ENCODE measurements at places on chromosomes 4 and X. TPM values are rescaled to one million over a fixed set of nuclear protein-coding genes. Genes with fewer than 3 reads are reported as not detected.

DNA sequence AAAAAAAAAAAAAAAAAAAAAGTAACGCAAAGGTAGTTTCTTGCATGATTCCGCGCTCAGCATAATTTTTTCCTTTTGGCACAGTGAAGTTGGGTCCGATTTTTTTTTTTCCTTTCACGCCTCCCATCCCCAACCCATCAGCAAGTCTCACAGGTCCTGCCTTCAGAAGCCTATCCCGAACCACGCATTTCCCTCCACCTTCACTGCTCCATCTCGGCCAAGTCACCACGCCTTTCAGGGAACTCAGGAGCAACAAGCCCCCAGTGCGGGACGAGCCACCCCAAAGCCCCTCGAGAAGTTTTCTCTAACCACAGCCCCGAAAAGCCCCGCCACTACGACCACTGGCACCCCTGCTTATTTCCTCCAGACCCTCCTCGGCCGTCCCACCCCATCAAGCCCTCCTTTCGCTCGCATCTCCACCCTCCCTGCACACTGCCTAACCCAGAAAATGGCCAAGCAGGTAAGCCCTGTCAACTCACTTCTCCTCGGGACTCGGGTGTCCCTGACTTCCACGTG is 1.0 kb downstream of the SLBP start:
- DNase-seq = no peak
- peaks cover 36% of the 10 kb centered on the region for H3K4me1 ChIP-seq
- peak overlapping the region; percentile 98 for H3K4me3 ChIP-seq
- peak overlapping the region; percentile 96 for H3K27ac ChIP-seq

- H3K27me3 ChIP-seq = no peaks in the 10 kb centered on the region
- H3K4me3 ChIP-seq = no peak overlapping the region
- DNase-seq = no peak
- H3K4me1 ChIP-seq = peaks cover 17% of the 10 kb centered on the region
- no peak overlapping the region for H3K27ac ChIP-seq
- no peaks in the 10 kb centered on the region for H3K36me3 ChIP-seq
Observed at GRCh38 chr4:165115301-165115700, 2.6 kb upstream of the TMEM192 start.

DNA sequence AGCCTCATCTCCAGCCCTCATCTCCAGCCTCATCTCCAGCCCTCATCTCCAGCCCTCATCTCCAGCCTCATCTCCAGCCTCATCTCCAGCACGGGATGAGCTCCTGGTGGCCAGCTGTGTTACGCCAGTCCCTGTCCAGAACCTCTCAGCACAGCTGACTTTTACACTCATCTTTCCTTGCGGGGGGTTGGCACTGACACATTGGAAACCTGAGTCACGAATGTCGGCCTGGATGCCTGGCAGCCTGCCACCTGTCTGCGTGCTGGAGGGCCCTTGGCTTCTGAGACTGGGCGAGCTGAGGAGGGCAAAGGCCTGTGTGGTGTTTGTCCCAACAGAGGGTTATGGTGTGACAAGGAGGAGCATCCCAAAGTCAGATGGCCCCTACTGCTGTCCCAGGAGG is 66.1 kb upstream of the HGFAC start:
- H3K36me3 ChIP-seq = peaks cover 6% of the 10 kb centered on the region
- no peak for DNase-seq
- no peaks in the 10 kb centered on the region for H3K27me3 ChIP-seq
- H3K4me1 ChIP-seq = peaks cover 25% of the 10 kb centered on the region
- H3K27ac ChIP-seq = no peak overlapping the region

CDX4 gene
- total RNA-seq = not detected

- no peak overlapping the region for H3K4me3 ChIP-seq
- H3K4me1 ChIP-seq = peaks cover 9% of the 10 kb centered on the region
- no peak for DNase-seq
- no peaks in the 10 kb centered on the region for H3K36me3 ChIP-seq
- no peak overlapping the region for H3K27ac ChIP-seq
Observed at GRCh38 chrX:139200793-139201192, 329.7 kb upstream of the F9 start.

TCEAL3 gene
- total RNA-seq = 38.4 TPM

PNMA5 gene
- not detected for total RNA-seq

HSFX3 gene
- total RNA-seq = not detected

DNA sequence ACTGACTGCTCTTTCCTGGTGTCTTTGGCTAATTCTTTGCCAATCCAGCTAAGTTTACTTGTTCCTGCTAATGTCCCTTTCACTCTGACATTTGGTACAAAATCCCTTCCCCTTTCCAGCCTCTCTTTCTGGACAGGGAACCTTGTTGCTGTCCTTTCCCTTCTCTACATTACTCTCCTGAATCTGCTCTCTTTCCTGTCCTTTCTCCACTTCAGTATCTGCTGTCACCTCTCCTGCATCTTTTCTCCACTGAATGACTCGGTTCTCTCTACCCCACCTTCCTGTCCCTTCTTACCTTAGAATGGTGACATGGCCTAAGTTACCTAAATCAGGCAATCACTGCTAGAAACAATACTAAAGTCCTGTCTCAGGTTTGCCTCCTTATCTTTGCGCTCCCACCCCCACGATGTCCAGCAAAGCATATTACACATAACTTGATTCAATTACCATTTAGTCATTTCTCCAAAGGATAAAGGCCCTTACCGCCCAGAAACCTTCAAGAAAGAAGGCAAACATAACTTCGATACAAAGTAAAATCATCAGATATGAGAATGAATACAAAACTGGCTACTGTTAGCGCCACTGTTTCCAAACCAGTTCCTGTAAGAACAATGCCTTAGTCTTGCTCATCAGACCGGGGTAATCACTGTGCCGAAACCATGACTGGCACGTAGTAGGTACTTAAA is 890 bp downstream of the BOD1L1 start:
- no peaks in the 10 kb centered on the region for H3K27me3 ChIP-seq
- peak overlapping the region; percentile 80 for H3K4me3 ChIP-seq
- peaks cover 24% of the 10 kb centered on the region for H3K4me1 ChIP-seq
- peak overlapping the region; percentile 58 for H3K27ac ChIP-seq
- no peak for DNase-seq

LRCH2 gene
- 7.9 TPM for total RNA-seq

DNA sequence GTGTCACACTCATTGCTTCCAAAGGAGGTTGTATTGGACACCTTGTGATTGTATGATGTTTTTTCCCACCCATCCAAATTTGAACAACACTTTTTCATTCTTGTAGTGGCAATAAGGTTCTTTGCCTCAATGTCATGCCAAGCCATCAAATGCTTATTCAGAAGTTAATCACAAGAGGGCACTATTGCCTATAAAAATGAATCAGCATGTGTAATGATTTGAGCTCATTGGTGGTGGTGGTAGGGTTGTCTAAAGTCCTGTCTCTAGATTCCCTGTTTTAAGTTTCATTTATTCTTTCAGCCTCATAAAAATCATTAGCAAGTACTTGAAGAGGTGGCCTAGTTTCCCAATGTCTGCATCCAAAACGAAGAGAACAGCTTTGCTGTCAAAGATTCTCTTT is 37.0 kb downstream of the IRS4 start:
- peaks cover 27% of the 10 kb centered on the region for H3K36me3 ChIP-seq
- no peaks in the 10 kb centered on the region for H3K27me3 ChIP-seq
- H3K4me1 ChIP-seq = no peaks in the 10 kb centered on the region
- DNase-seq = no peak

GRCh38 chrX:19875050-19875431 is 12.4 kb downstream of the SH3KBP1 start:
- DNase-seq = no peak
- no peak overlapping the region for H3K27ac ChIP-seq
- no peaks in the 10 kb centered on the region for H3K27me3 ChIP-seq
